GM20000 (cell line): ENCODE measurements at places on chromosomes 7 and 10.

GRCh38 chr10:103666087-103666761 is 172.7 kb downstream of the NEURL1 start:
- no peak for DNase-seq

- DNase-seq, result no peak
Observed at GRCh38 chr10:32972460-32972859, 14.4 kb upstream of the ITGB1 start.

DNA sequence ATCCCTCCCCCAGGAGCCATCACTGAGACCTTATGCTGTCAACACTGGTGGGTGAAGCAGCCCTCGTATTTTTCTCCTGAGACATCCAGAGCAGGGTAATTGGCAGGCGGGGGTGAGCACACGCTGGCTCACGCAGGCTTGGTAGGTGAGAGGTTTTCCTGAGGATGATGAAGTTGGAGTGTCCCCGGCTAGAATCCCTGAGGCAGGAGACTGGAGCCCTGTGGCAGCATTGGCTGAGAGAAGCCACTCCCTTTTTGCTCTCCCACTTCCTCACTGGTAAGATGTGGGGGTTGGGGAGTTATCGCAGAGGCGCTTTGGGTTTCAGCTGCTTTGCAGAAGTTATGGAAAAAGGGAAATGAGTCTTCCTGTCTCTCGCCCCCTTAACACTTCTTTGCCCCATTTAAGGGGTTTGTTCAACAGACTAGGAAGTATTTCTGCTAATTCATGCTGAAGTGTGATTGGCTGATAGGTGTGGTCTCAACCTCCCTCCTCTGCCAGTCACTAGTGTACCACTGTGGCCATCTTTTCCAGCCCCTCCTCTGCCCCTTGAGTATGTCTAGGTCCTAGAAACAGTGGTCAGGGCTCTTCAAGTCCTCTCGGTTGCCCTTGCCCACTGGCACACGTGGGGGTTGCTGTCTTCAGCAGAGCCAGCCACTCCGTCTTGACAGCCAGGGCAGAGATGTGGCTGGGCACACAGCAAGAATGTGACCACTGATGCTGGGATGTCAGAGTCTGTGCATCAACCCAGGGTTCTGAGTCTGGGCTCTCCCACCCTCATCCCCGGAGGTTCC is 5.7 kb downstream of the ARPC1B start:
- peak; percentile 78 for DNase-seq

DNA sequence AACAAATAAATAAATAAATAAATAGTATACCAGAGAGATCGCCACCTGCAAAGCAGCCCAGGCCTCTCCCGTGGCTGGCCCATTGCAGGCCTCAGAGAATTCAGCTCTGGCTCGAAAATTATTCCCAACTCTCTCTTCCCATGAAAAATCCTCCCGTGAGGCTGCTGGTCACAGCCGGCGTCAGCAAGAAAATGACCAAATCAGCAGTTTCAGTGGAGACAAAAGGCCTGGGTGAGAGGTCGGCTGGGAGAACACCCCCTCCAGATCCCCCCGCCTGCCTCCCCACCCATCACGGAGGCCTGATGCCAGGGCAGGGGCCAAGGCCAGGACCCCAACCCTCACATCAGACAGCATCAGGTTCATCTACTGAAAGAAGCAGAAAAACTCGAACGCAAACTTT is 3.1 kb upstream of the CLIP2 start:
- no peak for DNase-seq

DNA sequence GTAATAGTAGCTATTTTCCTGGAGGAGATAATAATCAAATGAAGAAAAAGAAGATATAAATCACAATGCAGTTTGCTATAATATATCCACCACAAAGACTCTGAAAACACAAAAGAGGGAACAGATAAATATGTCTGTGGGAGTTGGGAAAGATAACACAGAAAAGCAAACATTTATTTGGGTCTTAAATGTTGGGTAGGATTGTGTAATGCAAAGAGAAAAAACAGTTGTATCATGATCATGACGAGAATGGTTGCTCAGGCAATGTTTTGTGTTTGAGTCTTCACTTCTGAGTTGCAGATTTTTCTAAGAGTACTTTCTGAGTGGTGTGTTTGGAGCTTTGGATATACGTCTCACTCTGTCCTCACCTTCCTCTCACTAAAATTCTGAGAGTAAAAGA is 437.5 kb downstream of the TFEC start:
- no peak for DNase-seq
